ENCODE measurements at places on chromosomes 2 and 18.

GRCh38 chr2:226483143-226483542, 316.5 kb downstream of the IRS1 start:
- DNase-seq, result no peak

DNA sequence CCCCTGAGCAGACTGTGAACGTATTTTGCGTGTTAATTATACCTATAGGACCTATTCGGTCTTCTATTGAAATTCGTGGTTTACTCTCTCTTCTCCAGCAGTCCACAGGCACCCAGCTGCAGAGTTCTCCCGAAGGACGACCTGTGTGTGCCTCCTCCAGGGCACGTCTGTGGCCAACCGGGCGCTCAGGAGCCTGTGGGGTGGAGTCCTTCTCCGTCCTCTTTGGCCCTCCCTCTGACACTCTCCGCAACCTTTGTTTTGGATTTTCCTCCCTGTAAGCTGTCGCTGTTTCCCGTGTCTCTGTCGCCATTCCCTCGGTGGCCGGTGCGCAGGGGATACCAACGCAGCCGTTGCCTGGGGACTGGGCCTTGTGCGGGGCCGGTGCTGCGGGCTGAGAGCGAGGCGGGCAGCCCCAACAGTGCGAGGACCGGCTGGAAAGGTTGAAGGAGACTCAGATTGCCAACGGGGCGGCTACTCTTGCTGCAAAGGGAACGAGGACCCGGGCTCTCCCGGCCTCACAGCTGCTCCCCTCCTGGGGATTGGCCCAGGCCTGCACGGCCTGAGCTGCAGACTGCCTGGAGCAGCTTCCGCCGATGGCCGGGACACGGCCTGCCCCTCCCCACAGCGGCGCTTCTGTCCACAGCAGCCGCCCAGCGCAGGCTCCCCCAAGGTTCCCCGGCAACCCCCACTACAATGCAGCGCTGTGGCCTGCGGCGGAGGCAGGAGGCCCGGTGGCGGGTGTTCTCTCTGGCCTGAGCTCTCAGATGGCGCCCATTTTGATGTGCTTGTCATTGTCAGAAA, 221.0 kb downstream of the MTX2 start:
- peak; percentile 16 for DNase-seq

- DNase-seq, result no peak
These were observed 37.0 kb upstream of the FOSL2 start for GRCh38 chr2:28355521-28356094.

DNA sequence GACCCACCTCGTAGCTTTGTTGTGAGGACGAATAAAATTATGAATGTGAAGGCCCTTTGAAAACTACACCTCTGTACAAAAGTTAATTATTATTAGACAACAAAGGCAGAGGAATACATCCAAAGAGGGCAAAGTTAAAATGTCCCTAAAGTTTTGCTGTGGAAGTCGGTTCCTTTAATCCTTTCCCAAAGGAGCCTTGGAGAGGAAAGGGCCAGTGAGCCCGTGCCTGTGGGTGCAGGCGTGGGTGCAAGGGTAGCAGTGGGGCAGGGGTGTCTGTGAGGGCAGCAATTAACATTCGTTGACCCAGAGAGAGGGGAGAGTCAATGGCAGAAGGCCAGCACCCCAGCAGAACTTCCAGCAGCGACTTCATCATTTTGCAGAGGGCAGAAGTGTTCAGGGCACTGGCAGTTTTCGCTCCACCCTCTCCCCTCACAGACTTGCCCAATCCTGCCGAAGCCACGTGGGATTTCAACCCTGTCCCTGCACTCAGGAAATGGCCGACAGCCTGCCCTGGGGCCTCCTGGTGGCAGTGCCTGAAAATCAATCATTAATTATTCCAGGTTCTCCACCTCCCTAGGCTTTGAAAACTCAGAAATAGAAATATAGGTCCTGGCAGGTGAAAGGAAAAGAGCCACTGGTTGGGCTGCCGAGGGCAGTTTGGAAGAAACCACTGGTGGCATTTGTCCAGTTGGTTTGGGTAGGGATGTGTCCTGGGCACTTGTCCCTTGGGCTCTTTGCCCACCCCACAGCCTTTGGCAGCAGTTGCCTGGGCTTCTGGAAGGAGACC, 4.2 kb upstream of the PAX8 start:
- DNase-seq, result no peak

DNA sequence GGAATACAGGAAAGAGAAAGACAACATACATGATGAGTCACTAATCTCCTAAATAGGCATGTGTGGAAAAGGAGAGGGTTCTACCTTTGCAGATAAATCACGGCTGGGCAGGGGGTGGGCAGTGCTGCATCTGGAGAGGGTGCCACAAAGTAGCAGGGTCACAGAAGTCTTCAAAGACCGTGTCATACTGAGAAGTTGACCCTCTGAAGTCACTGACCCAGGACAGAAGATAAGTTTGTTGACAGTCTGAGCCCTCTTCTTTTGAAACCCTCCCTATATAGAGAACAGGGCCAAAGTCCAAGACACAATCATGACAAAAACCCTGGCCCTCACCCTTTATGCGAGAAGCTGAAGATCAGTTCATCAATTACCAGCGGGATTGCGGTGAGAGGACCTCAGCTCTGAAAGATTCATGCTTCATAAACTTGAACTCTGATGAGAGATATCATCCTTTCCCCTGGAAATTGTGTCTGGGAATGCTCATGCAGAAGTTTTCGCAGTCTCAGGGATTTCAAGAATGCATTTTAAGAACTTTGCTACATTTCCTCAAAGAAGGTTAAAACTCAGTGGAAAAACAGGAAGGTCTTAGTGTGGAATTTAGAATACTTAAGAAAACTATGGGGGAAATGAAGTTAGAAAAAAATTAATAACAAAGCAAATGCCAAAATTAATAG, 129.5 kb downstream of the FAM124B start:
- DNase-seq, result no peak

DNA sequence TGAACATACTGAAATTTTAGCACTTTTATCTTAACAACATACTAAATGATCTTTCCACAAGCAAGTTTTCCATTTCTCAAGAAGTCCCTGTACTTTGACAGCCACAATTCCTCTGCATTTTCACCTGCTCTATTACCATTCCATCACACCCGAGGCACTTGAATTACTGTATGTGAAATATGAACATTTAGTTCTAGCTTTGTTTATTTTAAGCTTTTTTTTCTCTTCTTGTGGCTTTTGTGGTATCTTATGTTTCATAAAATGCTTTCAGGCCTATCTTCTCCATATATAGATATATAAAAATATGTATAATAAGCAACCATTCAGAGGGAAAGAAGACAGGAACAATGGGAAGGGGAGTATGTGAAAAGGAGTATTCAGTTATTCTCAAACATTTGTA, 693.9 kb downstream of the SATB2 start:
- no peak for DNase-seq

GRCh38 chr18:59189746-59190145, 30.2 kb upstream of the GRP start:
- DNase-seq, result no peak

DNA sequence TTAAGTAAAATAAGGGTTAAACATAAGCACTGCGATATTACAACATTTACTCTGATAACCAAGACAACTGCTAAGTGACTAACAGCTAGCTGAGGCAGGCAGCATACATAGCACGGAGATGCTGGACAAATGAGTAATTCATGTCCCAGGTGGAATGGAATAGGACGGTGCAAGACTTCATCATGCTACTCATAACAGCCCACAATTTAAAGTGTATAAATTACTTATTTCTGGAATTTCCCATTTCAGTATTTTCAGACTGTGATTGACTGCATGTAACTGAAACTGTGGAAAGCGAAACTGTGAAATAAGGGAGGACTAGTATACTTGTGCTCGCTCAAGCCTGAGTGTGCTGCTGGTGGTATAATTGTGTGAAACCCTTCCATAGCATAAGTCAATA, 12.9 kb downstream of the IER3IP1 start:
- no peak for DNase-seq

DNA sequence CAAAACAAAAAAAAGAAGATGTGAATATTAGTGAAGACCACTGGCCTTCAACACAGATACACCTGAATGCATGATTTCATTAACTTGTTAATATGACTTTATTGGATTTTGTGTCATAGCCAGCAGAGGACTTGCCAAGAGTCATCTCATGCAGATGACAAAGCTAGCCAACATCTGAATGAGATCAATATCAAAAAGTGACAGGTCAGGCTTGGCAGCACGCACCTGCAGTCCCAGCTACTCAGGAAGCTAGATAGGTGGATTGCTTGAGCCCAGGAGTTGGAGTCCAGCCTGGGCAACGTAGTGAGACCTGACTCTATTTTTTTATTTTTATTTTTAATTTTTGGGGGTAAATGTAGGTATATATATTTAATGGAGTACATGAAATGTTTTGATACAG, 54.5 kb upstream of the TGIF1 start:
- no peak for DNase-seq

- DNase-seq, result no peak
These were observed 441.5 kb downstream of the MTX2 start for GRCh38 chr2:176710657-176711186.

DNA sequence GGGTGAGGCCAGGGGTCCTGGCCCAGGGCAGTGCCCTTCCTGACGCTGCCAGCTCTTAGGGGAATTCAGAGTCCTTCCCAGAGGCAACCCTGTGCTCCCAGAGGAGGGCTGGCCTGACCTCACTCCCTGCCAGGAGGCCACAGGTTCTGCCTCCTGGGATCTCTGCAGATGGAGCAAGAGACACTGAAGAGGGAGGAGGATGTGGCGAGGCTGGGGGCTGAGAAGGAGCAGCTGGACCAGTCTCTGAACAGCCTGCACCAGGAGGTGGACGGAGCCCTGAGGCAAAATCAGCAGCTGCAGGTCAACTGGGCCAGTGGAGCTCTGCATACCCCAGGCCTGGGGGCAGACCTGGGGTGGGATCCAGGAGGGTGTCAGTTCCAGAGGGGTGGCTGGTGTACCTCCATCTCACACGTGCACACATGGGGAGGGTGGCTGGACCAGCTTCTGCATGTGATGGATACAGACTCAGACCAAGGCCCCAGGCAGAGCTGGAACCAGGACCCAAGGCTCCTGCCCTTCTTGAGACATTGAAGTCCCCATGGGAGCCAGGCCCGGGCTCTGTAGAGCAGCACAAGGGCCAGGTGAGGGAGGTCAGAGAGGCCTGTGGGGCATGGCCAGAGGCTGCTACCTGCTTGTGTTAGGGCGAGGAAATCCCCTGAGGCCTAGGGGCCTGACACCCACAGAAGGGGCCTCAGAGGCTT, 9.7 kb upstream of the SNED1 start:
- no peak for DNase-seq

- no peak for DNase-seq
These were observed 52.3 kb downstream of the CD226 start for GRCh38 chr18:69895066-69896047.

DNA sequence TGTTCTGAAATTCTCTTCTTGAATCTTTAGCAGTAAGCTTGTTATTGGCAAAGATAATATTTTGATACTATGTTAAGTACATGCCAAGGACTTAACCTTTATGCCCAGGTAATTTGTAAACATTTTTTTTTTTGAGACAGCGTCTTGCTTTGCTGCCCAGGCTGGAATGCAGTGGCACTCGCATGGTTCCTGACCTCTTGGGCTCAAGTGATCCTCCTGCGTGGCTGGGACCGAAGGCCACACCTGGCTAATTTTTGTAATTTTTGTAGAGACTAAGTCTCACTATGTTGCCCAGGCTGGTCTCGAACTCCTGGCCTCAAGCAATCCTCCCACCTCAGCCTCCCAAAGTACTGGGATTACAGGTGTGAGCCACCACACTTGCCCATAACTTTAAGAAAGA, 35.7 kb upstream of the ZCCHC2 start:
- no peak for DNase-seq

DNA sequence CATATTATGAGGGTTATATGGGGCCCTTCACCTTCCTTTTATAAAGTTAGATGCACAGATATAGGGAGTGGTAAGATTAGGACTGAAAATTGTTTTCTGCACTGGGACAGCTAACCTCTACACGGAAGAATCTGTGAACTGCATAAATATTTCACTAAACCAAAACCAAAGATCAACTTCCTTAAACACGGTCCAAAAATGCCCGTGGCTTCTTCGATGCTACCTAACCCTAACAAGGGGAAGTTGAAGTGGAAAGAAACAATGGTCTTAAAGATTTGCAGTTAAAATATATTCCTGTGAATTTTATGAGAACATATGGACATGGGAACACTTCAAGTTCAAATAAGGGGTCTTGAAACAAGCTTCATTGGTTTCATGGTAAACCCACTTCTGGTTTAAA, 33.3 kb upstream of the PAX3 start:
- no peak for DNase-seq

DNA sequence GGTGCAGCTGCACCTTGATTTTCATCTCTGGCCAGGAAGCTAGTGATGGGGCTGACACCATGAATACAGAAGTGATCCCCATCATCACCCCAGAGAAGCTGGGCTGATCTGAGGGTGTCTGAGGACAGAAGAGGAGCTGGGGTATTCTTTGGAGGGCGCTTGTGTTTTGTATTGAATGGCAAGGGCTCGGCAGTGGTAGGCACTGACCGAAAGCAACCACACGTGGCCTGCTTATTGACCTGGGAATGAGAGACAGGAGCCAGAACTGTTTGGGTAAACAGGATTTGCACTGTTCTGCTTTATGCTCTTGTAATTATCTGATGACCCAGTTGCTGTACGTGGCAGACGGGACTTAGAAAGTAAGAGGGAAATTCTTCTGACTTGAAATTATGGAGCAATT, 62.6 kb upstream of the RPL31 start:
- no peak for DNase-seq

GRCh38 chr2:10019602-10020400, 23.5 kb upstream of the KLF11 start:
- DNase-seq, result no peak

DNA sequence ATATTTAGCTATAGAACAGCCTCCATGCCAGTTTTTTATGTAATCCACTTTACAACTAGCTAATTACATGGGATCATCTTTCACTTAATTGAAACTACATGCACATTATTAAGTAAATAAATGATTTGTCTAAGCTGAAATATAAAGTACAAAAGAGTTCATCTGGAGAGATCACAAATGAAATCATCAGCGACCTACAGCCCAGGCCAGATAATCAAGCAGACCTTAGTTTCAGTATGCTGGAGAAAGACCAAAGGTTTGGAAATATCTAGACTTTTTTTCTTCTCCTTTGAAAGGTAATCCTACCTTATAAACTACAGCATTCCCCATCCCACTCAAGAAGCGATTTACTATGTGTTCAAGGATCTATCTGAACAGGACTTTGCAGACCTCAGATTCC, 26.5 kb downstream of the FIGN start:
- no peak for DNase-seq

DNA sequence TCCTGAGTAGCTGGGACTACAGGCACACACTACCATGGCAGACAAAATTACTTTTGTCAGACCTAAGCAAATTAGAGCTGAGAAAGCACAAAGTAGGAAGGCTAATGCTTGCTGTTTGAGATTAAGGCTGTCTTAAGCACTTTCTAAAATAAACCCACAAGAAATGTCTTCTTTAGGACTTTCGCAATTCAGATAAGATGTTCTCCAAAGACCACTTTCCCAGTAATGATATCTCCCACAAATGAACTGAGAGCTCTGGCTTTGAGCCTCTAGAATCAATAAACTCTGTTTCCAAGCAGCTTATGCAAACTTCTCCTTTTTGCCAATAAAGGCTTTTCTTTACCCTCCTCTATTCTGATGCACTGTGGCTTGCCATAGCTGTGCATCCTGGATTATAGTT, 32.0 kb upstream of the GALNT1 start:
- no peak for DNase-seq

- peak; percentile 1 for DNase-seq
These were observed 720.3 kb downstream of the DPP10 start for GRCh38 chr2:115162494-115163293.

Measured in iPS DF 6.9 (cell line).